ENCODE measurements at places on chromosomes 1 and 21.

DNA sequence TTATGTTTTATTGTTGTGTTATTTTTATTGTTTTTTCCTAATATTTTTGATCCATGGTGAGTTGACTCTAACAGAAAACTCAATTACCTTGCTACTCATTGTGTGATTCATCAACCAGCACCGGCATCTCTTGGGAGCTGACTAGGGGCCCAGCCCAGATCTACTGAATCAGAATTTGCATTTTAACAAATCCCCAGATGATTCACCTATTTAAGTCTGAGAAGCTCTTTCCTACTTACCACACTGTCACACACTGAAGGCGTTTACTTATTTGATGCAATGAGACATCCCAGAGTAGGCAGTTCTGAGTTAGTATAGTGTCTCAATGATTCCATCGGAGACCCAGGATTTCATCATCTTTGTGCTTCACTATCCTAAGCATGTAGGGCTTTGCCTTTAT lies 416.6 kb downstream of the RWDD3 start:
- DNase-seq, result no peak

DNA sequence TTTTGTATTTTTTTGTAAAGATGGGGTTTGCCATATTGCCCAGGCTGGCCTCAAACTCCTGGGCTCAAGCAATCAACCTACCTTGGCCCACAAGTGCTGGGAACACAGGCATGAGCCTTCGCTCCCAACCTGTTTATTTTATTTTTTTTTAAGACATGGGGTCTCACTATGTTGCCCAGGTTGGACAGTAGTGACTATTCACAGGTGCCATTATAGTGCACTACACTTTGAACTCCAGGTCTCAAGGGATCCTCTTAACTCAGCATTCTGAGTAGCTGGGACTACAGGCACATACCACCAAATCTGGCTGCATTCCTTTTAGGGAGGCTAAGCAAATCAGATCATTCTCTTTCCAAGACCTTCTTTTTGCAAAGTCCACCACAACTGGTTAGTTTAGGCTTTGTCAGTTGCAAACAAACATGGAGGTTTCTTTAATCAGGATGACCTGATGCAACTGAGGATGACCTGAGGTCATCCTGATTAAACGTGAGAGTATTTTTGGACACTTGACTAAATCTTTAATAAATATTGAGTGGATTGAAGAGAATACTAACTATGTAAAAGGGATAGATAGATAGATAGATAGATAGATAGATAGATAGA lies 30.0 kb upstream of the RALGPS2 start:
- DNase-seq, result no peak

DNA sequence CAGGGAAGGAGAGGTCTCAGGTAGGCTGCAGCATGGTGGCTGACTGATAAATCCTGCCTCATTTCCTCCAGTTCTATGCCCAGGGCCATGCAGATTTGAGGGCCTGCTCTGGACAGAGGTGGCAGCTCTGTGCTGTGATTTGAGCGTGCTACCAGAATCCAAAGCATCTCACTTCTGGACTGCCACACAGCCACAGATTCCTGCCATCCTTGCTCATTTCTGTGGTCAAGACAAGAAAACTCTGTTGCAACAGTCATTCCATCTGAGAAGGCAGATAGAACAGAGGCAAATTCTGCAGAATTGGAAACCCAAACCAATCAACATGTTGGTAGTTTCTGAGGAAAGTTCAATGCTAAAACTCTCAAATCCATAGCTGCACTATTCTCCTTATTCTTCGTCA lies 102.8 kb upstream of the GALNT2 start:
- no peak for DNase-seq

GRCh38 chr1:27887215-27888021 lies 15.1 kb downstream of the THEMIS2 start:
- DNase-seq, result no peak

GRCh38 chr1:24992761-24993211 lies 62.7 kb upstream of the RUNX3 start:
- DNase-seq, result no peak

DNA sequence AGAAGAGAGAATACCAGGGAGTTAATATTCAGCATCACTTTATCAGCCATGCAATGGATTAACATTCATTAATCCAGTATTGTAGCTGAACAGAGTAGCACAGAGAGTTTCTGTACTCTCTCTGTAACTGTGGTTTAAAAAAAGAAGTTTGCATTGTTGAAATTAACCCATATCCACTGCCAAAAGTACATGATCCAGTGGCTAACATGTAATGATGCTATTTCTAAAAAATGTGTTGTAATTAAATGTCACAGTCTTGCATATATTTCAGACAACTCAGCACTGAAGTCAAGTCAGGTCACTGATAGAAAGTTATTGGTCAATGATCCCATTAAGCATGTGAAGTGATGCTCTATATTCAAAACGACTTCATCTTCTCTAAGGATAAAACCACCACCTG lies 141.3 kb downstream of the NRIP1 start:
- no peak for DNase-seq

DNA sequence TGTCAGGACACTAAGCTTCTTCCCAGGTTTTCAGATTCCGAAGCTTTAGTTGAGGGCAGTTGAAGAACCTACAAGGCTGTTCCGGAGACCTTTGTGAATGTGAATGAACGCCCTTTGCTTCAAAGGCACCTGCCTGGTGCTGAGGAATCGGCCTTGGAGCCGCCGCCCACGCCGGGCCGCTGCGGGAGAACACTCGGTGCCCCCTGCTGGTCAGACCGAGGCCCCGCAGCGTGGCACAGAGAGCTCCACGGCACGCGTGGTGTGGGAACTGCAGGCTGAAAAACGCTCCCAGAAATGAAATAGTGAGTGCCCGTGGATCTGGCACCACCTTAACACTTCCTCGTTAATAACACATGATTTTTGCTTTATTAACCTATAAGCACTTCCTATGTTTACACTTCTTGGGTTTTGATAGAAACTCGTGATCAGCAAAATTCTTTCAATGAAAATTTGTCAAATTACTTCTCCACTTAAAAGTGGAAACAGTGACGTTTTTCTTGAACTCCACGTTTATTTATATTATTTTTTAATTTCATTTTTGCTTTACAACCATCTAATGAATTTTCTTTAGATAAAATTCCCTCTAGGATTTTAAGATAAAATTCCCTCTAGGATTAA lies 460.6 kb downstream of the DSCAM start:
- DNase-seq, result no peak

- no peak for DNase-seq
These were observed 851.2 kb upstream of the ADAMTS5 start for GRCh38 chr21:27817902-27818623.

DNA sequence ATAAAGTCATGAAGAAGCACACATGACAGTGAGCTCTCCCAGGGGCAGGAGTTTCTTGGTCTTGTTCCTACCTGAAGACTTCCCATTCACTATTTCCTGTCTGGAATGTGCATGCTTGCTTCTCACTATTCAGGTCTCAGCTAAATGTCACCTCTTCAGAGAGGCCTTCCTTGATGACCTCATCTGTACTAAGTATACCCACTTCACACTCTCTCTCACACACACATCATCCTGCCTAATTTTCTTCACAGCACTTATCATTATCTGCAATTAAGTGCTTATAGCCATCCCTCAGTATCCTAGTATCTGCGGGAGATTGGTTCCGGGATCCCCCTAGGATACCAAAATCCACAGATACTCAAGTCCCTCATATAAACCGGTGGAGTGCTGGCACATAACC lies 146.4 kb upstream of the IVNS1ABP start:
- no peak for DNase-seq

DNA sequence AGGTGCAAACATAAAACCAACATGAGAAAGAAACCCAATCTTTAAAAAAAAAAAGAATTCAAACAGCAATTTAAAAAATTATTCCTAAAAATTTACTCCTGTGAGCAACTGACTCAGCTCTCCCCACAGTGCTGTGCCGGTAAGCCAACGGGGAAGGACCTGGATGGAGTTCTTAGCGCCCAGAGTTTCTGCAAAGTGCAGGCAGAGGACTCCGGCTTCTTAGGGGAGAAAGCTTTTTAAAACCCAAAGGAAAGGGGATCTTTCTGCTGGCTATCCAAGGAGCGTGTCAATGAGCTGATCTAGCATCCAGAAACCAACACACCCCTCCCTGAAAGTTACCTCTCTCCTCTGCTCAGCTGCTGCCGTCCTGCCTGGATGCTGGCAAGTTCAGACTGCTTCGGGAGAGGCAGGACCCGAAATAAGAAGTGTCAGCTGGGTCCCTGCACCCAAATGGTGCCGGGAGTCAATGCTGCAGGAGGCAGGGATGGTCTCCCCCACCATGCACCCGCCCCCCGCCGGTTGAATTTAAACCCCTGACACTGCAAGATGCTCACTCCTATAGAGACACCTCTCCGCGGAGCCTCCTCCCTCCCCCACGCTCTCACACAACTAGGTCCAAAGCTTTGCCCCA lies 32.2 kb upstream of the H6PD start:
- DNase-seq, result no peak

DNA sequence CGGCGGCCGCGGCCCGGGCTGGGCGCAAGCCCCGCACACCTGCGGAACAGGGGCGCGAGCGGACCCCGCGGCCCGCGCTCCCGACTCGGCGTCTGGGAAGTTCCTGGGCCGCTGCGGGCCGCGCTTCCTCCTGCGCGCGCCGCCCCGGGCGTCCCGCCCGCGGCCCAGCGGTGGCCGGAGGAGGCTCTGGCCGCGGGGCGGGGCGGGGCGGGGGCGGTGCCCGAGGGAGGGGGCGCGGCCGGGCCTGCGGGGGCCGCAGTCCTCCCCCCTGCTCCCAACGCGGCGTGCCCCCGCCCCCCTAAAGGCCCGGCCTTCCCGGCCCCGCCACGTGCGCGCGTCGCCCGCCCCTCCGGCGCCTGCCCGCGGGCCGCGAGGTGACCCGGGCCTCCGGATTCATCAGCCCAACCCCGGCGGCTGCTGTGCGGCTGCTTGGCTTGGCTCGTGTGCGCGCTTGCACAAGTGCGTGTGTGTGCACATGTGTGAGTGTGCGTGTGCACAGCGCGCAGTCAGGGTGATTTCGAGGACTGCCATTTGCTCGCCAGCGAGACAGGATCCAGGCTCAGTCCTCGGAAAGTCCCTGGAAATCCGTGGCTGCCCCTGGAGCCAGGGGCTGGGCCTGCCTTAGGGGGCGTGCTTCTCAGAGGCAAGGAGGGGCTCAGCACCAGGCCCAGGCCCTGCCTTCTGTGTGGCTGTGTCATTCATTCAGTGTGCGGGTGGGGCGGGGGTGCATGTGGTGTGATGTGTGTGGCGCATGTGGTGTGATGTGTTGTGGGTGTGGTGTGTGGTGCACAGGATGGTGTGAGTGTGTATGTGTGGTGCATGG lies at the start of gene C2CD2:
TSS of gene C2CD2 (minus strand) at position 188 of the 823 bp plus-strand sequence. CDS start 370 bp downstream, outside the sequence.
- no peak for DNase-seq

All from stimulated activated CD4-positive, alpha-beta T cell treated with anti-CD3 and anti-CD28 coated beads, Interleukin-1b, Interleukin-23, amount 100 ng/mL, for 24 hours (primary cell).